ENCODE measurements at places on chromosomes 7 and 10. TPM values are rescaled to one million over a fixed set of nuclear protein-coding genes. Genes with fewer than 3 reads are reported as not detected.

DNA sequence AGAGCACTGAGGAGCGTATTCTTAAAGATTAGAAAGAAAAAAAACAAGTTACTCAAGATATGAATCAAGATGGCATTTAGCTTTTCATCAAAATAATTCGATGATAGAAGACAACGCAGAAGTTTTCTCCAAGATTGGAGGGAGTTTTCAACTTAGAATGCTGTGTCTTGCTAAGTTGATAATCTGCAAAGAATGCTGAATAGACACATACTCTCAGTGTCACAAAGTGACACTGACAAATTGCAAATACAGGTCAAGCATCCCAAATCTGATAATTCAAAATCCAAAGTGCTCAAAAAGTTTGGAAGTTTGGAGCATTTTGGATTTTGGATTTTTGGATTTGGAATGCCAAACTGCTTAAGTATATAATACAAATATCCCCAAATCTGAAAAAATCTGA lies 243.8 kb downstream of the BBS9 start:
- no peaks in the 10 kb centered on the region for H3K27me3 ChIP-seq
- no peak for DNase-seq
- no peak overlapping the region for H3K27ac ChIP-seq
- no peaks in the 10 kb centered on the region for H3K4me1 ChIP-seq

GRCh38 chr10:92203919-92204623 lies 86.8 kb downstream of the CPEB3 start:
- H3K4me1 ChIP-seq = peaks cover 20% of the 10 kb centered on the region
- DNase-seq = no peak
- H3K27ac ChIP-seq = no peak overlapping the region
- H3K27me3 ChIP-seq = no peaks in the 10 kb centered on the region
- no peaks in the 10 kb centered on the region for H3K36me3 ChIP-seq

DNA sequence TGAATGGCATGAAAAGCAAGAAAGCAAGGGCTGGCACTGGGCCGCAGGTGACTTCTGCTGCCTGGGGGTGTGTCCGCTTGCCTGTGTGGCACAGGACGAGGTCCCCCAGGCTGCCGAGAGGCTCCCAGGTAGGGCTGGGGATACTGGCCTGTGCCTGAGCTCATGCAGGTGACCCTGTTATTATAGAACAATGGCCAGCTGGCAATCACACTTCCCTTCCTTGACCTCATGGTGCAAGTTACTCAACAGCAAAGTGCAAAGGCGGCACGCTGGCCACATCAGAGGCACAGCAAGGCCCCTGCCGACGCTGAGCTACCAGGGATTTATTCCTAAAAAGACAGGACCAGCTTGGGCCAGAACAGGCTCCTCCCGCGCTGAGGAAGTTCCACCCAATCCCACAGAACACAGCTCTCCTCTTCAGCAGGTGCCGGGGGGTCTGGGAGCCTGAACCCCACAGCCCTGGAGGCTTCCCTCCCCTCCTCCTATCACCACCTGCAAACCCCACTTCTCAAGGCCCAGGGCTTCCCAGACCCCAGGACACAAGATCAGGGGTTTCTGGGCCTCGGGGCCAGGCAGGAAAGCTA lies 1.4 kb upstream of the ADAM8 start:
- no peaks in the 10 kb centered on the region for H3K27me3 ChIP-seq
- peaks cover 8% of the 10 kb centered on the region for H3K36me3 ChIP-seq
- peak overlapping the region; percentile 72 for H3K27ac ChIP-seq
- no peak for DNase-seq

DNA sequence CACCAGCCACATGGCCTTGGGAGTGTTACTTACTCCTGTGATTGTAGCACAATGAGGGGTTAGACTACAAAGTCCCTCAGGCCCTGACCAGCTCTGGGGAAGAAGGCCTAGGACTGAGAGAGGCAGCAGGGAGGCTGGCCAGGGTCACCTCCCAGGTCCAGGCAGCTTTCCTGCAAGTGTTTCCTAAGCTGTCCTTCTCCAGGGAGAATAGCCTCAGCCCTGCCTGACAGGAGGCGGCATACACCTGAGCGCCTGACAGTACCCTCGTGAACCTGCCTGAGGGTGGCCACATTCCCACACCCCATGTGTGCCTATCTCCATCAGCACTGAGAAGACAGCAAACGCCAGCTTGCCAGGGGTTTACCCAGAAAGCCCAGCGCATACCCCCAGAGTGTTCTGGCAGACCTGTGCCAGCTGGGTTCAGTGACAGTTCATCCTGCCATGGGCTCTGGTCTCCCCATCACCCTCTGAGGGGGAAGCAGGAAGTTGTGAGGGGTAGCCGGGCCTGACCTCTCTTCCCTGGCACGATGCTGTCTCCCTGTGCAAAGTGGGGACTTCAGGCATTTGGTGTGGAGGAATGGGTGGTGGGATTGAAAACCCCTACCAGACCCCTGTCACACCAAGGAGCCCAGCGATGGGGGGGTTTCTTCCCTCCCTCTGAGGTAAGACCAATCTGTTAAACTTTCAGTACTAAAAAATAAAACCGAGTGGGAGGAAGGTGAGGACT lies 56.3 kb upstream of the CAMK2B start:
- H3K36me3 ChIP-seq = peaks cover 11% of the 10 kb centered on the region
- no peak for DNase-seq
- no peak overlapping the region for H3K4me3 ChIP-seq
- H3K4me1 ChIP-seq = peaks cover 94% of the 10 kb centered on the region
- H3K27ac ChIP-seq = peak overlapping the region; percentile 93

GRCh38 chr10:62306663-62307062 lies 38.0 kb upstream of the RTKN2 start:
- H3K27me3 ChIP-seq = no peaks in the 10 kb centered on the region
- H3K36me3 ChIP-seq = no peaks in the 10 kb centered on the region
- H3K4me1 ChIP-seq = peaks cover 8% of the 10 kb centered on the region
- no peak for DNase-seq
- no peak overlapping the region for H3K4me3 ChIP-seq

- DNase-seq = peak; percentile 15
- peaks cover 43% of the 10 kb centered on the region for H3K4me1 ChIP-seq
- H3K36me3 ChIP-seq = no peaks in the 10 kb centered on the region
- H3K27me3 ChIP-seq = peaks cover 6% of the 10 kb centered on the region
- peak overlapping the region; percentile 9 for H3K27ac ChIP-seq
These were observed 372.3 kb upstream of the NRP1 start for GRCh38 chr10:33706746-33707145.

Gene VAX1
- total RNA-seq = not detected

Gene CRYGN
- not detected for total RNA-seq
